ENCODE measurements at places on chromosomes 1 and 21.

- DNase-seq, result no peak
These were observed 1554.8 kb downstream of the KCNT2 start for GRCh38 chr1:195053478-195053877.

DNA sequence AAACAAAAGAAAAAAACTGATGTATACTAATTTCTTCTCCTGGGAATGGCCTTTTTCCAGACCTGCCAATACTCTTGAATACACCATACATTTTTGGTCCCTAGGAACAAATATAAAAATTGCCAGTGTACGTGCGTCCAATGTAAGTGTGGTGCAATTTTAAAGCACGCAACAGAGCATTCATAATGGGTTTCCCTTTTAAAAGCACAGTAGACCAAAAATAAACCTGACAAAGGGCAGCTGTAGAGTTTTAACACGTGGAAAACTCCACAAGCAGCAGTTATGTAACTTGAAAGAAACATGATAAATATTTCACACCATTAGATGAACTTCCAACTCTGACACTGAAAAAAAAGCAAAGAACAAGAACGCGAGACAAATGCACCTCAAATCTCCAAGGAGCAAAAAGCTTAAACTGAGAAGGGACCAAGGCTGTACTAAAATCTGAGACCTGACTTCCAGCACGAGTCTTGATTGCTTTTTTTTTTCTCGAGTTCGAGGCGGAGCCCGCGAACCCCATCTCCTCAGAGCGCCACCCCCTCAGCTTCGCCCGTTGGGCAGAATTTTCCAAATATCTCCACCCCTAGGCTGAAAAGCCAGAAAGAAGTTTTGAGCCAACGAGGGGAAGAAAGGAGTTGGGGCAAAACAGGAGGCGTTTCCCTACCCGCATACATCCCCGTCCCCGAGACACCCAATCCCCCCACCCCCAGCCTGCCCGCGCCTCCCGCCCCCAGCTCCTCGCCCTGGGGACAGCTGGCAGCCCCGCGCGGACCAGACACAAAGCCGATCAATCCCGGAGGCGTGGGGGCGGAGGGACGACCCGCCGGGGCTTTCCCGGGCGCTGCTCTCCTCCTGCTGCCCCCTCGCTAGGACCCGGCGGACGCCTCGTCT, at the start of gene JAM2:
TSS of gene JAM2 (plus strand) at position 599 of the 891 bp plus-strand sequence. CDS start 564 bp downstream, outside the sequence.
- DNase-seq, result peak; percentile 23

DNA sequence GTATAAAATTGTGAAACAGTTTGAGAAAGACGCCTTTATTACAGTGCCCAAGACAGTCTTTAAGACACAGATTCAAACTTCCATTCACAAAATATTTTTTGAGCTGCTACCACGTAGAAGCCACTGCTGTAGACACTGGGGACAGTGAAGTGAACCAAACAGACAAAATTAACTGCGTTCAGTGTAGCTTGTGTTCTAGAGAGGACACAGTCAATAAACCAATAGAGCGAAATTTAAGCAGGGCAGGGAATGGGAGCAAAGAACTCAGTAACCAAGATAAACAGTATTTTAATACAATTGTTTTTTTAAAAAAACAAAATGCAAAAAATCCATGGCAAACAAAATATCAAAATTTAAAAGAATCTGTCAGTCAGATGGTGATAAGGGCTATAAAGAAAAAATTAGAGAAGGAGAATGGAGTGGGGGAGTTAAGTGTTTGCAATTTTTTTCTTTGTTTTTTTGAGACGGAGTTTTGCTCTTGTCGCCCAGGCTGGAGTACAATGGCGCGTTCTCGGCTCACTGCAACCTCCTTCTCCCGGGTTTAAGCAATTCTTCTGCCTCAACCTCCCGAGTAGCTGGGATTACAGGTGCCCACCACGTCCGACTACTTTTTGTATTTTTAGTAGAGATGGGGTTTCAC, 719 bp upstream of the PARS2 start:
- no peak for DNase-seq

GRCh38 chr1:89955311-89956205, 39.4 kb upstream of the ZNF326 start:
- no peak for DNase-seq
